ENCODE measurements at places on chromosomes 11 and 22.

GRCh38 chr11:131422496-131422895 lies 52.1 kb downstream of the NTM start:
- no peak for DNase-seq

GRCh38 chr11:131370901-131371790 lies 731 bp downstream of the NTM start:
- DNase-seq = no peak

DNA sequence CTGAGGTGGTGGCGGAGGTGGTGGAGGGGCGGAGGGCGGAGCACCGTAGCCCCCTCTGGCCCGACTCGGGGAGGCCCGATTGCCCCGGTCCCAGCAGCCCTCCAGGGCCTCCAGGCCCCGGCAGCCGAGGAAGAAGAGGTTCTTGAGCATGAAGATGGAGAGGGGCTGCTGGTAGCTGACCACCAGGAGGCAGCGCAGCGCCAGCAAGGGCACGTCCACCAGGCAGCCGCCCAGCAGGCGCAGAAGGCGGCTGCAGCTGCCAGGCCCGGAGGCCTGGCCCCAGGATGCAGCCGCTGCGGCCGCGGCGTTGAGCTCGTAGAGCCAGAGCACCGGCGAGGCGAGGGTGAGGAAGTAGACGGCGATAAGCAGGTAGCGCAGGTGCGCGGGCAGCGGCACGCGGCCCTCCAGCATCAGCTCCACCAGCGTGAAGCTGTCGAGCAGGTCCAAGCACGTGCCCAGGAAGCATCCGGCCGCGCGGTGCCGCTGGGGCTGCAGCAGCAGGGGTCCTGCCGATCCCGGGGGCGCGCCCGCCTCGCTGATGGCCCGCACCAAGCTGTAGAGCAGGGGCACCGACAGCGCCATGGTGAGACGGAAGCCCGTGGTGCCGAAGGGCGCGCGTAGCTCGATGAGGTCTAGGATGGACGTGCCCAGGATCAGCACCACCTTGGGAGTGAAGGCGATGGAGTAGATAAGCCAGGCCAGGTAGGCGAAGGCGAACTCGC lies 1.5 kb downstream of the TMEM121B start:
- no peak for DNase-seq

DNA sequence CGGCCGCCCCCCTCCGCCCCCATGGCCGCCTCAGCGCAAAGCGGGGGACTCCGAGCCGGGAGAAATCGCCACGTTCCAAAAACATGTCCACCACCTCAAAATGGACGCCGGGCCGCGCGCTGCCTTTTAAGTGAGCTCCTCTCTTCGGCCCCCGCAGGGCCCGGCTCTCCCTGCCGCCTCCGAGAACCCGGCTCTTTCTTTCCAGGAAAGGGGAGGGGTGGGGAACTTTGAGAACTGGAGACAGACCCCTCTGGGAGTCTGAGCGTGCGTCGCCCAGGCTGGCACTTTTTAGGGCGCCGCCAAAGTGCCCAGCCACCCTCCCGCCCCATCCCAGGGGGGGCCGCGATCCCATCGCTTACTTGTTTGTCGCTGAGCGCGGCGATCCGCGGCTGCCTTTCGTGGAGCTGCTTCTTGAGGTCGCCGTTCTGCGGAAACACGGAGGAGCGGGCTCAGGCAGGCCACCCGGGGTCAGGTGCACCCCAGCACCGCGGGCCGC lies 1.6 kb downstream of the PHF21B start:
- peak; percentile 25 for DNase-seq

DNA sequence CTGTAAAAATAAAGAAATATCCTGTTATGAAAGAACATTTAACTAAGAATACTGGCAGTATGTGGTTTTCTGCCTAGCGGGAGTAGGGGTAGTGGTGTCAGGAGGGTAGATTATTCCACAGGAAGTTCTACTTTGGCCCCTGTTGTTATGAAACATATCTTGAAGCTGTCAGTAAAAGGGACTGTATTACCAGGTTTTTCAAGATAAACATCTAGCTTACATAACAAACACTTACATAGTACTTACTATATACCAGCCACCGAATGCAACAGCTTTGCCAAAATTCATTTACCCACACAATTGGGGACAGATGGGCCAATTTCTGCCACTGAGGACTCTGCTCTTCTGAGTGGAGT lies 3.7 kb downstream of the TMEM123 start:
- DNase-seq = no peak

- DNase-seq = no peak
Measured at GRCh38 chr11:61472868-61473267, 35.7 kb upstream of the LRRC10B start.

DNA sequence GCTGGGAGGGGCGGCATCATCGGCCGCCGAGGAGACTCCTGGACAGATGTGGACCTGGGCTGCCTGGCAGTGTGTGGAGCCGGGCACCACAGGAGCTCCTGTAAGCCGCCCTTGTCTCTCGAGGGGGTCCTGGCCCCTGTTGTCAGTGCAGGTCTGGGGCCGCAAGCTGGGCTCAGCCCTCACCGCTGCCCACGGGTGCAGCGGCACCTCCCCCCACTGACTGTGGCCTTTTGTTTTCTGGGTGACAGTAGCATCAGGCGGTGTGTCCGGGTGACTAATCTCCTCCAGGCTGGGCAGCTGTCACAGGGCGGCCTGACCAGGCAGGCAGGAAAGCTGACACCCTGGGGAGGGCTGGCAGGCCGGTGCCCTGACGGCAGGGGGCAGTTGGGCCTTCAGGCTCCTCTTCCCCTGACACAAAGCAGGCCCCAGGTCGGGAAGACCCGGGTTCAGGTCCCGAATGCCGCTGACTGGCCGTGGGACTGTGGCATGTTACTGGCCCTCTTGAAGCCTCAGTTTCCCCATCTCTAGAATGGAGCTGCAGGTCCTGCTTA lies 16.3 kb downstream of the DGKZ start:
- no peak for DNase-seq

DNA sequence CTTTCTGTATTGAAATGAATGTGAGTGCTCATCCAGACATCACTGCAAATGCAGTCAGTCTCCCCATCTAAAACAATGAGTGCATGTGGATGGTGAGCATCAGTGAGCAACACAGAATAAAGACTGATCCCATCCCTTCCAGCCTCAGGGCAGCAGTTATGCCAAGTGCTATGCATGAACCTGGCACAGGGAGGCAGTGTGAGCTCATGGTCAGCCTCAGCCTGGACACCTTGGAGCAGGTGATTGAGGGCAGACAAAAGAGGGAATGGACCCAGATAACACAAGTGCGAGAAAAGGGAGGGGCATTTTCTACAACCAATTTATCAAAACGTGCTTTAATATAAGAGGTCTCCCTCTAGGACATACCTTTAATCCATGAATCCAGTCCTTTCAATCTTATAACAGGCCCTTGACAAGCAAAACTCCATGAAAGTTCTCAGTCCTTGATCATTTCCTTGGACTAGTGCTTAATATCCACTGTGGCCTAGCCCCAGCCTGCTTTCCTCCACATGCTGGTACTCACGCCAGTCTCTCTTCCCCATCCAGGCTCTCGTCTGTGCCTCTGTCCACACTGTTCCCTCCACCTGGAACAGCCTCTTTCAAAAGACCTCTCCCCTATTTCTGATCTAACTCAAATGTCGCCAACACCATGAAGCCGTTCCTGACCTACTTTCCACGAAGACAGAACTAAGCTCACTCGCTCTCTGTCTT lies 50.5 kb upstream of the LRRC55 start:
- no peak for DNase-seq

GRCh38 chr11:110467556-110467955 lies 37.8 kb downstream of the FDX1 start:
- DNase-seq = no peak

GRCh38 chr11:106471276-106471675 lies 393.8 kb downstream of the AASDHPPT start:
- DNase-seq = no peak

GRCh38 chr22:45544588-45545170 lies 42.0 kb downstream of the FBLN1 start:
- DNase-seq = no peak

GRCh38 chr11:115905341-115906000 lies 401.3 kb upstream of the CADM1 start:
- no peak for DNase-seq

DNA sequence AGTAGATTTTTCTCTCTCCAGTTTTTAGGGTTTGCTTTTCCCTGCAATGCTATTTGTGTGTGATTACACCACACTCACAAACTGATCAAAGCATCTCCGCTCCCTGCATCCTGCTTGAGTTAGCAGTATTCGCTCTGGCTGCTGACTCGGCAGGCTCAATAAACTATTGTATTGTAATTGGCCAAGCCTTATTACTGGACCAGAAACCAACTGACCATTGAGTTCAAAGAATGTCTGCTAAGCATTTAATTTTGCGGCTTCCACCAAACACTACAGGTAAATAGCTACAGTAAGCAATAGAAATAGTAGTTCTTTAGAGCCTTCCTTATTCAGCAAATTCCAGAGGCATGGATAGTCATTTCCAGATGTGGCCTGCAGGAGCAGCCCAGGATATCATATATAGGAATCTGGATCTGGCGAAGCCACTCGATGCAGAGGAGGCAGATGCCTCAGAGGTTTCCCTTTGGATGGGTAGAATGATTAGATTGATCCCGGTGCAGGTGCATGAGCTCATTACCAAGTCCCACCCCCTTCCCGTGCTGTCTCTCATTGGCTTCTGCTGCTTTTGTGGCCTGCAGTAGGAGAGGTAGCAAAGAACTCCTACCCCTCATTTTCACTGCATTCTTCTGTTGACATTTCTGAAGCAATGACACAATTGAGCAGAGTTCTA lies 77.3 kb downstream of the COMMD9 start:
- no peak for DNase-seq

- no peak for DNase-seq
Measured at GRCh38 chr22:49039625-49040024, 788.0 kb downstream of the BRD1 start.

DNA sequence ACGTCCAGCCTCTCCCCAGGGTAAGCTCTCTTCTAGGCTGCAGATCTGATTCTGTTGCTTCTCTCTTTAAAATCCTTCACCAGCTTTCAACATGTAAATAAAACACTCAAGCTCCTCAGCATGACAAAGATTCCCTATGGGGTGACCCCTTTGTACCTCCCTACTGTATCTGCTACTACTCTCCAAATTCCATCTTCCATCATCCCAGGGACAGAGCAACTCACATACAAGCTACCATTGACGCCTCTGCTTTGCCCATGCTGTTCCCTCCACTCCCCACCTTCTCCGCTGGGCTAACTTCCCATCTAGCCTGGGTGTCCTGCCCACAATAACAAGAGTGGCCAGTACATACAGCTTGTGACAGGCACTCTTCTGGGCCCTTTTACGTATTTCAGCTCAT lies 207.5 kb upstream of the ZBED5 start:
- no peak for DNase-seq

GRCh38 chr11:125923012-125923579 lies 18.8 kb downstream of the DDX25 start:
- DNase-seq = peak; percentile 61

GRCh38 chr11:46246521-46246920 lies 30.9 kb upstream of the CREB3L1 start:
- no peak for DNase-seq

DNA sequence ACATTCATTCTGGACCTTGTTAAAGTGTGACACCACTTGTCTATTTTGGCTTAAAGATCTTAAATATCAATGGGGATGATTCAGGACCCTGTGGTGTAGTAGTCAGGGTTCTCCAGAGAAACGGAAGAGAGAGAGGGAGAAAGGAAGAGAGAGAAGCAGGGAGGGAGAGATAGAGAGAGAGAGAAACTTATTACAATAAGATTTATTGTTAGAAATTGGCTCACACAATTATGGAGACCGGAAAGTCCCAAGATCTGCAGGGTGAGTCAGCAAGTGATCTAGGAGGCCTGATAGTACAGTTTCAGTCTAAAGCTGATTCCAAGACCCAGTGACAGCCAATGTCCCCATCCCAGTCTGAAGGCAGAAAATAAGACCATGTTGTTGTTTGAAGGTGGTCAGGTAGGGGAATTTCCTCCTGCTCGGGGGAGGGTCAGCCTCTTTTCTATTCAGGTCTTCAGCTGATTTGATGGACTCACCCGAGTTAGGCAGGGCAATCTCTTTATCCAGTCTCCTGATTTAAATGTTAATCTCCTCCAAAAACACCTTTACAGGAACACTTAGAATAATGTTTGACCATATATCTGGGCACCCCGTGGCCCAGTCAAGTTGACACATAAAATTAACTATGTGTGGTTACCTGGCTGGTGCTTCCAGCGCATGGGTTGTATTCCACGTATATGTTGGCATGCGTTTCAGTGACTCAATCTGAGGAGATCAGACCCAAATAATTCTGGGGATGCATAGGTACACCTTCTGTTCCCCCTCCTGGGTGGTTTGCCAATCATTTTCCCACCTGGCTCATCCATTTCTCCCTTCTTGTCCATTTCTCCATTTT lies 1350.5 kb downstream of the TBC1D22A start:
- no peak for DNase-seq

DNA sequence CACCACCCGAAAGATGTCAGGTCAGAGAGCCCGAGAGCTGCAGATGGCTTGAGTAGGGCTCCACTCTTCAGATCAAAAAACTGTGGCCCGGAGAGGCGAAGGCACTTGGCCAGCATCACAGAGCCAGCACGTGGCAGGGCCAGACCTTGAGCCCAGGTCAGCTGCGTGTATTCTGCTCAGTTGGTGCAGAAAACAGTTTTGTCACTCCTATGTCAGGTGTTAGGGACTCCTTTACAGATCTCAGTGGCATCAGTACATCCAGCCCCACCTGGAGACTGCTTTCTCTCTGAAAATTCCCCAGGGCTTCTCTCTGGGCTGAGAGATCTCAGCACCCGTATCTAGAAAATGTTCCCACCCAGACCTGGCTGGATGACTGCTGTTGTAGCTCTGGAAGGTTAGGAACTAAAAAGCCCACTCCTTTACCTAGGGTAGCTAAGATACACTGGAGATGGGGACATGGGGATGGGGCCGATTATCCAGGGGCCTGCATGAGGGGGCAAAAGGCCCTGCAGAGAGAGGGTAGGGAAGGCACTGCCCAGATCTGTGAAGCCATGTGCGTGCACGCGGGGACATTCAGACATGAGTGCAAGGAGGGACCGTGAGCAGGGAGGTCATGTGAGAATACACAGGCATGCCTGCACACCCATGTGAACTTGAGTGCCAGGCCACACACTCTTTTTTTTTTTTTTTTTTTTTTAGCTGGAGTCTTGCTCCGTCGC lies 3.4 kb downstream of the APOA1 start:
- no peak for DNase-seq

- DNase-seq = no peak
Measured at GRCh38 chr11:76717816-76718215, 47.3 kb upstream of the LRRC32 start.

DNA sequence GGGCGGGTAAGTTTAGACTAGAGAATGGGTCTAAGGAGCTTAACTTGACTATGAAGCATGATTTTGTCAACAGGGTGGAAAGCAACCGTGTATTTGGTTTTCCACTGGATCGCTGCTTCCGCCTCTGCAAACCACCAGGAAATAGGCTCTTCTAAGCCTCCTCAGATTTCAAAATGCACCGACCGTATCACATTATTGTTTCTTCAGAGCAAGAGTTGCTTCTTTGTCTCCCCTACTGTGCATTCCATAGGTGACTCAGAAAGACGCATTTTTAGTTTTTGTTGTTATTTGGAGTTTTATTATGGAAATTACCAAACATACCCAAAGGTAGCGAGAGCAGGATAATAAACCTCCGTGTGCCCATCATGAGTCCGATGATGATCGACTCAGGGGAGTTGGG lies 64.3 kb upstream of the RASD2 start:
- no peak for DNase-seq

GRCh38 chr11:46066335-46066734 lies 54.9 kb downstream of the PHF21A start:
- DNase-seq = no peak
